Stimulated activated CD4-positive, alpha-beta T cell treated with anti-CD3 and anti-CD28 coated beads, Interleukin-1b, Interleukin-23, amount 100 ng/mL, for 4 hours (primary cell): ENCODE measurements at places on chromosomes 7 and 10.

DNA sequence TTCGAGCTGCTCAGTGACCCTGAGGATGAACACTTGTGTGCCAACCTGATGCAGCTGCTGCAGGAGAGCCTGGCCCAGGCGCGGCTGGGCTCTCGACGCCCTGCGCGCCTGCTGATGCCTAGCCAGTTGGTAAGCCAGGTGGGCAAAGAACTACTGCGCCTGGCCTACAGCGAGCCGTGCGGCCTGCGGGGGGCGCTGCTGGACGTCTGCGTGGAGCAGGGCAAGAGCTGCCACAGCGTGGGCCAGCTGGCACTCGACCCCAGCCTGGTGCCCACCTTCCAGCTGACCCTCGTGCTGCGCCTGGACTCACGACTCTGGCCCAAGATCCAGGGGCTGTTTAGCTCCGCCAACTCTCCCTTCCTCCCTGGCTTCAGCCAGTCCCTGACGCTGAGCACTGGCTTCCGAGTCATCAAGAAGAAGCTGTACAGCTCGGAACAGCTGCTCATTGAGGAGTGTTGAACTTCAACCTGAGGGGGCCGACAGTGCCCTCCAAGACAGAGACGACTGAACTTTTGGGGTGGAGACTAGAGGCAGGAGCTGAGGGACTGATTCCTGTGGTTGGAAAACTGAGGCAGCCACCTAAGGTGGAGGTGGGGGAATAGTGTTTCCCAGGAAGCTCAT is 1.1 kb downstream of the DDIT4 start:
- peak; percentile 59 for DNase-seq

DNA sequence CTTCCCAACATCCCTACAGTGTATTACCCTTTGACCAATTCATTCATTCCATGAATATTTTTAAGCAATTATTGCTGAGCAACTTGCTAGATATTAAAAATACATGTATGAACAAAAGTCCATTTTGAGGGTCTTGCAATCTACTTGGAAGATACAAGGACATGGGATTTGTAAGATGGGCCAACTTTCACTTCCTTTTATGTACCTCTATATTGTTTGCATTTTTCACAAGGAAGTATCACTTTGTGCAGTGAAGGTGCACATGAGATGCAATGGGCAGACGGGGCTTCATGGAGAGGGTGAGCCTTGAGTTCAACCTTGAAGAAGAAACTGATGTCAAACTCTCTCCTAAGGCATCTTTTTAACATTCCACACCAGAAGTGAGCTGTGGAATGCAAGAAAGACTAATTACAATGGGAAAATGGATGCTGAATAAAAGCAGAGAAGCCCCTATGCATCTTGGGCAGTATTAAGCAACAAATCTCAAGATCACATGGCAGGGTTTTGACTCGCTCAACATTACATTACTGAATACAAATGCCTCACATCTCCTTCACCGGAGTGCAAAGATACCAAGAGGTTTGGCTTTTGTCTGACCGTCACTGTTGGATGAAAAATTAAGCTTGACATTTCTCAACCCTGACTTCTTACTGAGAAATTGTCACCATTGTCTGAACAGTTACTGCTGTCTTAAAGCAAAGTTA is 341.5 kb downstream of the ELMO1 start:
- no peak for DNase-seq

DNA sequence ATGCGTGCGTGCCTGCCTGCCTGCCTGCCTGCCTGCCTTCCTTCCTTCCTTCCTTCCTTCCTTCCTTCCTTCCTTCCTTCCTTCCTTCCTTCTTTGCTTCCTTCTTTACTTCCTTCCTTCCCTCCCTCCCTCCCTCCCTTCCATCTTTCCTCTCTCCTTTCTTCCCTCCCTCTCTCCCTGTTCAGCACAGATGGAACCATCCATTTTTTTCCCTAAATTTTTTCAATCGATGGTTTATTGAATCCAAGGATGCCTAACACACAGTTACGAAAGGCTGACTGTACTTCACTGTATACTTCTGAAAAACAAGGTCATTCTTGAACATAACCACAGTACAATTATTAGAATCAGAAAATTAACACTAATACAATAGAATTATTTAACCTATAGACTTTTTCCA is 53.8 kb downstream of the ABCA13 start:
- DNase-seq, result no peak

- no peak for DNase-seq
These were observed 23.7 kb upstream of the CDH23 start for GRCh38 chr10:71372882-71373495.

- DNase-seq, result no peak
These were observed 87.0 kb downstream of the PCGF5 start for GRCh38 chr10:91307489-91307888.

GRCh38 chr10:3538656-3539531 is 246.1 kb downstream of the KLF6 start:
- no peak for DNase-seq

GRCh38 chr10:82228701-82229100 is 353.7 kb downstream of the NRG3 start:
- no peak for DNase-seq

- no peak for DNase-seq
These were observed 58.2 kb downstream of the CAMK2B start for GRCh38 chr7:44267178-44267577.

- DNase-seq, result no peak
These were observed 102.2 kb downstream of the TCF7L2 start for GRCh38 chr10:113052076-113052830.

DNA sequence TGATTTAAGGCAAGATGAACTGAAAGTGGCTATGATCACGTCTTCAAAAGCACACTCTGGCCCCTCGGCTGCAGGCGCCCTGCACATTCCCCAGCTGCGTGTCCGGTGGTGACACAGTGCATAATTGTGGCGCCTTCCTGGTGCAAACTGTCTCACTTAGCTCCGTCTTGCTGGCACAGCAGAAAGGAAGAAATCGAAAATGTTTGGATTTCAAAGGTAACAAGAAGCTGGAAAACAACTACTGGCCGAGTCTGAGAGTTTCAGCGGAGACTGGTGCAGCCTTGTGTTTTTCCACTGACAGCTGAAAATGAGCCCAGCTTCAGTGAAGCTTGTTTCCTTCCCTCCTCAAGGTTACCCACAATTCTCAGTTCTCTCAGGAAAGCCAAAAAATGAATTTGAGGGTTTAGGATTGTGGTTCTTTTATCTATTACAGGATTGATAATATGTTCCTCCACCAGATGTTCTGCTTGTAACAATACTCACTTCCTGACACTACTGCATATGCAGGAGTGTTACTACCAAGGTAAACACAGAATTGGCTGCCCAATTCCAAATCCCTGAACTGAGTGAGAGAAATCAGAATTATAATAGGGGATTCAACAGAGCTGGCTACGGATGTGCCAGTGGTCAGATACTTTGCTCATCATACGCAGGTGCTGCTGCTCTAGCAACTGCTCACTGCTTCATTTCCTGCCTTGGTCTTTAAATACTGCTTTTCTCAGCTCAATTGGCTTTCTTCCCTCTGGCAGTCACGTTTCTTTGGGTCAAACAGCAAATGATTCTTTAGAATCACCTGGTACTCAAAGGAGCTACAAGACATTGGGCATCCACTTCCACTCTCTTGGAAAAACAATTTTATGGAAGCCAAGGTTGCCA is 63.7 kb downstream of the TRUB1 start:
- no peak for DNase-seq

- no peak for DNase-seq
These were observed 22.4 kb upstream of the NUB1 start for GRCh38 chr7:151319189-151319588.

DNA sequence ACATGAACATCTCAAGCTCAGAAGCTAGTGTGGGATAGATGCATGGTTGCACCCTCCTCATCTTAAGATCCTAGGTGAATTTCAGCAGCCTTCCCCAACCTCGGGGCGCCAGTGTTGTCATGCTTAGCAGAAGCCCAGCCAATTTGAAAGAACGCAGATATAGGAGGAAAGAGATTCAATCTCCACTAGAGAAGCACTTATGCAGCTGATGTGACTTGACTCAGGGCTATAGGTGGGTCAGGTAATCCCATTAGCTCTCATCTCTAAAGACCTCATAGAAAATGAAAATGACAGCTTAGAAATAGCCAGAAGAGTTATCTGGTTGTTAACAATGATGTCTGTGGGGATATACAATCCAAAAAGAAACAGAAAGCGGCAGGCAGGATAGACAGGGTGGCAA is 310.5 kb downstream of the GPAM start:
- no peak for DNase-seq

- no peak for DNase-seq
These were observed 18.8 kb upstream of the PPP1R9A start for GRCh38 chr7:94888551-94888950.

- DNase-seq, result no peak
These were observed 158.8 kb downstream of the WDR37 start for GRCh38 chr10:1214882-1215540.

DNA sequence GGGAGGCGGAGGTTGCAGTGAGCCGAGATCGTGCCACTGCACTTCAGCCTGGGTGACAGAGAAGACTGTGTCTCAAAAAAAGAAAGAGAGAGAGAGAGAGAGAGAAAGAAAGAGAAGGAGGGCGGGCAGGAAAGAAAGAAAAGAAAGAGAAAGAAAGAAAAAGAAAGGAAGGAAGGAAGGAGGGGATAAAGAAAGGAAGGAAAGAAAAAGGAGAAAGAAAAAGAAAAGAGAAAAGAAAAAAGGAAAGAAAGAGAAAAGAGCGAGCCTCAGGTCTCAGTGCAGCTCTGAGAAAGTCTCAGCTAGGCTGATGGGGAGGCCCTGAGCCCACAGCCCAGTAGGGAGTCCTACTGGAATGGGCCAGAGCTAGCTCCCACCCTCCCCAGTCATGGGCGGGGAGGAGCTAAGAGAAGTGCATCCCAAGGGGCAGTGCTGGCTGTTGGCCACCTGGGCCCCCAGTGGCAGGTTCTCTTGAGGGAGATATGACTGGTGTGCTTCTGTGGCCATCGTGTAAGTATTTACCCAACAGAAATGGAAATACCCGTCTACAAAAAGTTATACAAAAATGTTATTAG is 69.3 kb downstream of the ABRAXAS2 start:
- no peak for DNase-seq

DNA sequence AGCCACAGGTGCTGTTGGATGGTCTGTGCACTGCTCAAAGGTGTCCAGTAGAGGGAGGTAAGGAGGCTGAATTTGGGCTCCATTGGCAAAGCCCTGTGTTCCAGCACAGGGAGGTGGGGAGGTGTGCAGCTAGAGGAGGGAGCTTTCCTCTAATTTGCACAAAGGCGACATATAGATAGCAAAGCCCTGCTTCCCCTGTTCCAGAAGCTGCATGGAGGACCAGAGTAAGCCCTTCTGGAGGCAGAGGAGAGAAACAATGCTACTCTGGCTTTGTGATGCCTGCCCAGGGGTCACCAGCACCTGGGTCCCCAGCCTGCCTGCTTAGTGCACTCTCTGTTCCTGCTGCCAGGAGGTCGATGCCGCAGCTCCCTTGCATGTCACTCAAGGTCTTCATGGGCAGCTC is 3.4 kb upstream of the ARHGAP22 start:
- DNase-seq, result peak; percentile 7

GRCh38 chr7:90850471-90850870 is 254.3 kb downstream of the CDK14 start:
- DNase-seq, result no peak

DNA sequence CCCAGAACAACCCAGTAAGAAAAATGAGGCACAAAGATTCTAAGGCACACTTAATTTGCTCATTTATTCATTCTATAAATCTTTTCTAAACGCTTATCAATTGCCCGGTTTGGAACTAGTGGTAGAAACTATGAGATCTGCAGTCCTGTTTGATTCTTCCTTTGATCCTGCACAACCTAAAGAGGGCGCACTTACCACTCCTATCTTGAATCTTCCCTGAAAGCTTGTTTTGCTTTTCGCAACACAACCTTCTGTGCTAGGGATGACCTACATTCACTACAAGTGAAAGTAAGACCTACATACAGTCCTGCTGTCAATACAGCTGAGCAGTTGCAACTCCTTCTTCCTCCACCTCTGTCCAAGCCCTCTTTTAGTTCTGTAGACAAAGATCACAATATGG is 12.6 kb upstream of the ARL4A start:
- peak; percentile 18 for DNase-seq

GRCh38 chr7:20408467-20408826 is 77.7 kb downstream of the ITGB8 start:
- no peak for DNase-seq

DNA sequence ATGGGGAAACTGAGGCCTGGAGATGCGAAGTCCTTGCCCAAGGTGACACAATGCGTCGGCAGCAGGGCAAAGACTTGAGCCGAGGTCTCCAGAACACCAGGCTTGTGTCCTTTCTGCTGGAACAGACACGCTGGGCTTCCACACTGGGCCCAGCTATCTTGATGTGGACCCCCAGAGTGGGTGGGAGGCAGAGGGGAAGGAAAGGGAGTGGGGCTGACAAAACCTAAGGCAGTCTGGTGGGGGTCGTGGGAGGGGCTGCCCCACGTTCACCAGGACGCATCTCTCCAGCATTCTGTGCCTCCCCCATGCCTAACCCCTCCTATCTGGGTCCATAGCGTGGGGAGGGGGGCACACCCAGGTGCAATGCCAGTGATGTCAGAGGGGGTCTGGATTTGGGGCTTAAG is 38.1 kb downstream of the PPIF start:
- DNase-seq, result no peak

- no peak for DNase-seq
These were observed 64.2 kb downstream of the SORBS1 start for GRCh38 chr10:95496951-95497350.

- no peak for DNase-seq
These were observed 13.7 kb upstream of the HOXA13 start for GRCh38 chr7:27213433-27214238.

DNA sequence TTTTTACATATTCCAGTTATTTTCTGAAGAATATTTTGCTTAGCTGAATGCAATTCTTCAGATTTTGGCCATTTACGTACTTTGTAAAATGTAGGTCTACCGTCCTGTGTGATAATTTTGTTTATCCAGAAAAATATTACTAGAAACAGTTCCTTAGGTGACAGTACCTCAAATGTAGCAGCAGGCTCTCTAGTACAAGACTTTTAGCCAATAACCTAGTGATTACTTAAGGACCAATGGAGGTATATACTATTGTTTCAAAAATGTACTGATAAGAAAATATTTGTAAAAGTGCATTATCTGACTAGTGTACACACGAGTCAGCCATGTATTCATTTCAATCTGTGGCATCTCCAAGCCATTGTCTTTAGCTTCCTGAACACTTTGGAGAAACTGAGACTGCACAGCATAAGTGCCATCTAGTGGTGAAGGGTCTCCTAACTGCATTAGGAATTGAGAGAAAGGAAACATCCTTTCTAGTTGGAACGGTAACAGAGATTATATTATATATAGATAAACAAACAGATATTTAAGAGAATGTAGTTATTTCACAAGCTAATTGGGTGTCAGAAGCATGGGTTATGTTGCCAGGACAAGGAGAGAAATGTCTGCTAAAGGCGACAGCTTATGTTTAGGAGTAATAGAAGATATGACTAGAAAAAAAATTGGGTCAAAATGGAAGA is 23.7 kb downstream of the RTKN2 start:
- peak; percentile 51 for DNase-seq

DNA sequence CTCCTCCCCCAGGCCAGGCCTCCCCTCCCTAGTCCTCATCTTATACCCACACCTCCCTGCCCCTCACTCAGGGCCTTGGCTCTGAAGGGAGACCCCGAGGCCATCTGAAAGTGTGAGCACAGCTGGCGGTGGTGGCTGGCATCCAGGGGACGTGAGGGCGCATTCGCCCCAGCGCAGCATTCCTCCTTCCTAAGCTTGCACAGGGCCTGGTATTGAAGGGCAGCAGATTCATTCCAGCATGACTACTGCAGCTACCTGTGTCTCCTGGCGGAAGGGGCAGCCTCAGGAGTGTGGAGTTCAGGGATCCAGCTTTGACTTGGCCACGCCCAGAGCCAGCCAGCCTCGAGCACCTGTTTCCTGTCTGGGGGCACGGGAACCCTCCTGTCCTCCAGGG is 72.6 kb downstream of the PARP12 start:
- no peak for DNase-seq
